ENCODE measurements at places on chromosomes 16 and 17.

DNA sequence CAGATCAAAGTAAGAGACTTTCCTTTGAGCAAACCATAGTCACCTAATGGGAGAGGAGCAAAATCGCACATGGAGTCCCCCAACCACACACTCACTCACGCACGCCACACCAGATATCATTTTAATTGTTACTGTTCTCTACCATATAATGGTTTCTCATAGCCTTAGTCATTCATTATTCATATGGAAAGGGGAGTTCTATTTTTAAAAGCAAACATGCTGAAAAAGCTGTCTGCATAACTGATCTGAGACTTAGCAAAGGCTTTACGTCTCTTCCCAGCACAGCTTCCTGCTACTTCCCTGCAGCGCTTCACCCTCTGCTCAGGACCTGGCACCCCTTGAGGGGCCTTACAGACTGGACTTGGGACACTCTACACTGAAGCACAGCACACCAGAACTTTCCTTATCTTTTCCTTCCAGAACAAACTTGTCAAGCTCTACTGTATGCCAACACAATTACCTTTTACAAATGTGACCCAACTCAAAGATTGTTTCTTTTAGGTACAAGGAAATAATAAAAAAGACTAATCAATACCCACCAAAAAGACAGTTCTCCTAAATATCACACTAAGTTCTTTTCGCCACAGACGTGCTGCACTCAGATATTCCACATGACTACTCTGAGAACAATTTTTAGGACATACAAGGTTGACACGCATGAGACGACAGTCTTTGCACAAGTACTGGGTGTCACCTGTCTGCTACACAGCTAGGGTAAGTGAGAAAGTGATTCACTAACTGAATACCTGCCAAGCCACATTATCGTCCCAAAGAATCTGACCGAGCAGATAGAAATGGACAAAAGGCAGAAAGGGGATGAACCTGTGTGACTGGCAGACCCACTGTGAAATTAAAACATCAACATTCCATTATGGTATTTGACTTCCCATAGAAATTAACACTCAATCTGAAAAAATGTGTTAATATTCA is 21.5 kb downstream of the SRP68 start:
- no peak for DNase-seq

DNA sequence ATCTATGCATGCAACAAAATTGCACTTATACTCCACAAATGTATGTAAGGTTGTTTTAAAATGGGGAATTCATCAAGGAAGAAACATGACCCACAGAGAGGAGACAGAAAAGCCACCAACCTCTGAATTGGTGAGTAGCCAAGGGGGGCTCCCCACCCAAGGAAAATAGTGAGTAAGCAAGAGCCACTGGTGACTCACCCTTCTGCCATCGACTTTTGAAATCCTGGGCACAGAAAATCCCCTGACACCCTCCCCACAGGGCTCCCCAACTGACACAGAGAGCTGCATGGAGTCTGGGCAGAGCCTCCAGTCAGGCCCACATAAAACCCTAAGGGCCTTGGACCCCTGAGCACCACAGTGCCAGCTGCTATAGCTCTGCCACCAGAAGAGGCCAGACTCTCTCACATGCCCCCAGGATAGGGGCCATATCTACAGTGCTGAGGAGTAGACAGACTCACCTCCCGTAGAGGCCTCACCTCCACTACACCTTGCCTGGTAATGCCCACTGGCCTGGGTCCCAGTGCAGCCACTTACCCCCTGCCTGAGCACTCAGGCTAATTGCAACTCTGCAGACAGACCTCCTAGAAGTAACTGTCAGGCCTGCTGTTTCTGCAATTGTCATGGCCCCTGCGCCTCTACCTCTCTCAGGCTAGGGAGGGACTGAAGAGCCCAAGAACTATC is 244.7 kb upstream of the WSB1 start:
- DNase-seq = no peak

GRCh38 chr16:82240111-82240510 is 70.1 kb upstream of the MPHOSPH6 start:
- no peak for DNase-seq

- DNase-seq = no peak
These were observed 19.2 kb downstream of the CD300LB start for GRCh38 chr17:74512036-74512435.

DNA sequence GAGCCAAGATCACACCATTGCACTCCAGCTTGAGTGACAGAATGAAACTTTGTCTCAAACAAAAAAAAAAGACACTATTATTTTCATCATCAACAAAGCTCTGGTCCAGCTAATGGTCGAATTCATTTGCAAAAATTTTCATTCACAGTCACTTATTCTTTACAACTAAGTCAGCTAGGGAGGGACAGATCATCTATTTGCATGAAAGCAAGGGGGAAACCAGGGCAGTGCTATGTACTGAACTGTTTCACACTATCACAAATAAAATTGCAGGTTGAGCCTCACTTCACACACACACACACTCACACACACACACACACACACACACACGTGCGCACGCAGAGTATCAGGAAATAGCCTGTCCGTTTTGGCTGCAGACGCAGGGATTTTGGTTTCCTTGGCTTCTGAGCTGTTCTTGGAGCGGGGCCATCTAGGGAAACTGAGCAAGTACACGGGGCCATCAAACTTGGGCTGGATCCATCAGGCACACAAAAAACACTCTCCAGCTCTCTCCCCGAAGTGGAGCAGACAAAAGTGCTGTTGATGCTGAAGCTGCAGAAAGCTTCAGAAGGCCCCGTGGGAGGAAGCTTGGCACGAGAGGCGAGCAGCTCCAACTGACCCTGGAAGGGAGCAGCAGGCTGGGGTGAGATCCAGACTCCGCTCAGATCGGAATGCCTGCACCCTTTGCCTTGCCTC is 44.3 kb upstream of the HELZ start:
- no peak for DNase-seq

DNA sequence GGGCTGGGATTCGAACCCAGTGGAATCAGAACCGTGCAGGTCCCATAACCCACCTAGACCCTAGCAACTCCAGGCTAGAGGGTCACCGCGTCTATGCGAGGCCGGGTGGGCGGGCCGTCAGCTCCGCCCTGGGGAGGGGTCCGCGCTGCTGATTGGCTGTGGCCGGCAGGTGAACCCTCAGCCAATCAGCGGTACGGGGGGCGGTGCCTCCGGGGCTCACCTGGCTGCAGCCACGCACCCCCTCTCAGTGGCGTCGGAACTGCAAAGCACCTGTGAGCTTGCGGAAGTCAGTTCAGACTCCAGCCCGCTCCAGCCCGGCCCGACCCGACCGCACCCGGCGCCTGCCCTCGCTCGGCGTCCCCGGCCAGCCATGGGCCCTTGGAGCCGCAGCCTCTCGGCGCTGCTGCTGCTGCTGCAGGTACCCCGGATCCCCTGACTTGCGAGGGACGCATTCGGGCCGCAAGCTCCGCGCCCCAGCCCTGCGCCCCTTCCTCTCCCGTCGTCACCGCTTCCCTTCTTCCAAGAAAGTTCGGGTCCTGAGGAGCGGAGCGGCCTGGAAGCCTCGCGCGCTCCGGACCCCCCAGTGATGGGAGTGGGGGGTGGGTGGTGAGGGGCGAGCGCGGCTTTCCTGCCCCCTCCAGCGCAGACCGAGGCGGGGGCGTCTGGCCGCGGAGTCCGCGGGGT is at the start of gene CDH1:
TSS of gene CDH1 (plus strand) at position 247 of the 684 bp plus-strand sequence. CDS start at position 371, 124 bp downstream.
- DNase-seq = no peak

DNA sequence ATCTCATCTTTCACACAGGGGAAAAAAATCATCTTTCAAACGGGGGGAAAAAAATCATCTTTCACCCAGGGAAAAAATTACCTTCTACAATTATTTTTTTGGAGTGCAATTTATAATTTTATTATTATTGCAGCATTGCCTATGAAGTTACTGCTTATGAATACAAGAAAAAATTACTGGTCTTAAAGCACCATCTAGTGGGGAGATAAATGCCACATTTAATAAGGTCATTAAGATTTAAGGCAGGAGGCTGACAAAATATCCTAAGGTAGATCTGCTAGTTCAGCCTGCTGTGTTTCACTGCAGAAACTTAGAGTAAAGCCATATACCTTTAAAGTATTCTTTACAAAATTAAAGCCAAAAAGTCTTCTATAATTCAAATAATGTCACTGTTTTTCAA is 13.7 kb downstream of the SHCBP1 start:
- DNase-seq = no peak

DNA sequence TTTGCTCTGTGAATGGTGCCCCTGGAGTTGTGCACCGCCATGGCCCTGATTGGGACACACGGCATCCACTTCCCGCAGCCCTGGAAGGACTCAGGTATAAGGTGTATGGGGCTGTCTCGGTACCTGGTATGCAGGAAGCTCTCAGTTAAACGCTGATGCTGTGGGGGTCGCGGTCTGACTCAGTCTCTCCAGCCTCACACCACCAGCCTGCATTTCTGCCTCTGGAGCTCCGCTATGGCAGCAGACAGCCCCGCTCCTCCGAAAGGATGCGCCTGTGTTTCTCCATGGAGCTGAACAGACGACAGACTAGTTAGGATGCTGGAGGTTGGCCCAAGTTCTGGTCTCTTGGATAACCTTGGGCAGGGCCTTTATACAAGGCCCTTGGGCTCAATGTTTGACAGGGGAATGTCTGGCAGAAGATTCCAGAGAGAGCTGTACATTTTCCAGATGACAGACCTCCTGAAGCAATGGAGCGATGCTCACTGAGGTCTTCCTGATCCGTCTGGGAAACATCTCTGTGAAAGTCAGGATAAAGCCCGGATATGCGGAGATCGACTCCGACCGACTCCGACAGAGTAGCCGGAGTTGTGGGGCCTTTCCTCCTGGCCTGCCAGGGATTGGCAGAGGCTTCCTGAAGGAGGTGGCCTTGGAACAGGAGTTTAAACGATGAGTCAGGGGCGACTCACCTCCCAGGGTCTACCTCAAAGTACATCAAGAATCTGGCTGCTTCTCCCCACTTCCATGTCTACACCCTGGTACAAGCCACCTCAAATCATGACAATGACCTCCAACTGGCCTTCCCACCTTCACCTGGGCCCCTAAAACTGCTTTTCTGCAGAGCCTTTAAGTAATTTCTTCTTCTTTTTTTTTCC is 21.9 kb upstream of the BCAR1 start:
- no peak for DNase-seq

- DNase-seq = no peak
These were observed 58.1 kb upstream of the GOT2 start for GRCh38 chr16:58792188-58792587.
